K562 (cell line): ENCODE measurements at places on chromosomes 16 and 17. TPM values are rescaled to one million over a fixed set of nuclear protein-coding genes. Genes with fewer than 3 reads are reported as not detected.

- peak; percentile 6 for DNase-seq
Measured at GRCh38 chr16:84307209-84307954, 12.7 kb downstream of the WFDC1 start.

GRCh38 chr16:56384074-56384721, 41.1 kb downstream of the AMFR start:
- no peak for DNase-seq

DNA sequence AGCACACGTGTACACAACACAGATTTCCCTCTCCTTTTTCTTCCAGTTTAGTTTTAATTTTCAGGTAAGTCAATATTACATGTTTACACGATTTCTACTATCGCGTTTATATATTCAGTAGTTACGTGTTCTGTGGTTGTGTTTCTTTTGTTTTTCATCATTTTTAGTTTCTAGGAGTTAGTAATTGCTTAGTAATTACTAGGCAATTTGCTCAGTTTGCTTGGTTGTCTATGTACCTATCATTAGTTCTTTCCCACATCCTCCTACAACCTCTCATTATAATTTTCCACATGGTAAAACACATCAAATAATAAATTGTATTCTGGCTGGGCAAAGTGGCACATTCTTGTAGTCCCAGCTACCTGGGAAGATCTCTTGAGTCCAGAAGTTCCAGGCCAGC, 24.6 kb upstream of the GUCY2D start:
- no peak for DNase-seq

GRCh38 chr17:83052241-83052564, 27.2 kb upstream of the METRNL start:
- DNase-seq: no peak

DNA sequence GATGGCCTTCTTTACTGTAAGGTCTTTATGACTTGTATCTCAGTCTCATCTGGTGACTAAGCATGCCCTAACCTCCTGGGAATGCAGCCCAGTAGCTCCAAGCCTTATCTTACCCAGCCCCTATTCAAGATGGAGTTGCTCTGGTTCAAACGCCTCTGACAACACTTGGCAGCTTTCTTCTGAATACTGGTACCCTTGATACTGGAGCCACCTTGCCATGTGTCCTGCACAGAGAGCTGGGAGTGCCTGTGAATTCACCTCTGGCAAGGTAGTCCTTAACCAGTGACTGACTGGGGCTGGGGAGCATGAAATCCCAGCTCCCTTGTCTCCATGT, 17.2 kb downstream of the NUDT7 start:
- DNase-seq: no peak

DNA sequence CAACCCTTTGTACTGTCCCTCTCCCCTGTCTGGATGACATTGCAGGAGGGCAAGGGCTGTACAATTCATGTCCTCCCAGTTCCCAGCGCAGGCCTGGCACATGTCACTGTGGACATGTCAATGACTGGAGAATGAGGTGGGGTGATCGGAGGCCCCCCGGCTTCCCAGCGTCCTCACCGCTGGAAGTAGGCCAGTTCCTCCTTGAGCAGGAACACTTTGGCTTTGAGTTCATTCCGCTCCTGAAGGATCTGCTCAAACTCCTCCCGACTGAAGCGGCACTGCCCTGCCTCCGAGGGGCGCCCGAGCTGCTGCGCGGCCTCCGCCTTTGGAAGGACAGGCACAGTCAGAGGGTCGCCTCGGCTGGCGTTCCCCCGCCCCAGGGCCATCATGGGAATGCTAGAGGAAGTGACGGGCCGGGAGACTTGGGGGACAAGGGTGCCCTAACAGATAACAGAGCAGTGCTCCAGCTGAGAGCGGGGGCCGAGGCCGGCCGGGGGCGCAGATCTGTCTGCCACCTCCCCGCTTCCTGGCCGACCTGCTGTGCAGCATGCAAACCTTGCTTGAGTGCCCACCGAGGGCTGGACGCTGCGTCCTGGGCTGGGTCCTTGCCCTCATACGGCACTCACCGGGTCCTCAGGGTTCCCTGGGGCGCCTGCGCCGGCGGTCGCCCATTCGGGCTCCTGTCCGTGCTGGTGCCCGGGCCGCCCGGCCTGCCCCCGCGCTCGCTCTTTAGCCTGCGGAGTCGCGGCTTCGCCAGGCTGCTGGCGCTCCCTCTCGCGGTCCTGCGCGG, 1.3 kb downstream of the RILP start:
- DNase-seq: peak; percentile 32

- DNase-seq: no peak
Measured at GRCh38 chr17:4008441-4009185, 44.4 kb upstream of the ATP2A3 start.

- peak; percentile 39 for DNase-seq
Measured at GRCh38 chr16:19844945-19845641, 39.6 kb downstream of the GPRC5B start.

Gene KIFC3
- 94.5 and 105 TPM in 2 replicates for total RNA-seq
